ENCODE measurements at places on chromosomes 2 and 18. TPM values are rescaled to one million over a fixed set of nuclear protein-coding genes. Genes with fewer than 3 reads are reported as not detected.

GRCh38 chr2:85405201-85406059 lies 4.7 kb downstream of the CAPG start:
- DNase-seq = peak; percentile 22

- DNase-seq = no peak
Observed at GRCh38 chr2:236587861-236588815, 18.5 kb downstream of the ACKR3 start.

GRCh38 chr2:86194751-86195054 lies 559 bp downstream of the IMMT start:
- no peak for DNase-seq

DUSP19 gene
- total RNA-seq = 5.8 TPM

DNA sequence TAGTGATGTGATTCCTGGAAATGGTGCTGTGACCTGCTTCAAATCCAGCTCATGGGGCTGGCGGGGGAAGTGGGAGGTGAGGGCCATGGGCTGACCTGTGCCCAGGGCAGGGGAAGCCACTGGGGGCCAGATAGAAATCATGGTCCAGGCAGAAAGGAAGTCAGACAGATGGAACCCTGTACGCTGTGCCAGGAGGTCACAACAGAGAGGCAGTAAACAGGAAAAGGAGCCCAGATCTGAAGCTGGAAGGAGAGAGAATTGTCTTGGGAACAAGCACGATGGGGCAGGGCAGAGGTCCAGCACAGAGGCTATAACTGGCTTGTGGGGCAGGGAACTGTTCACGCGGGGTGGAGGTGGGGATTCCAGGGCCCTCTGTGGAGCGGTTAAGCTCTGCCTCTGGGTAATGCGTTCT lies 76.0 kb downstream of the RNF144A start:
- DNase-seq = no peak

GRCh38 chr2:134217924-134218323 lies 35.9 kb upstream of the MGAT5 start:
- DNase-seq = no peak

Measured in tongue (tissue), 3 donors.